ENCODE measurements at places on chromosomes 7 and 10.

DNA sequence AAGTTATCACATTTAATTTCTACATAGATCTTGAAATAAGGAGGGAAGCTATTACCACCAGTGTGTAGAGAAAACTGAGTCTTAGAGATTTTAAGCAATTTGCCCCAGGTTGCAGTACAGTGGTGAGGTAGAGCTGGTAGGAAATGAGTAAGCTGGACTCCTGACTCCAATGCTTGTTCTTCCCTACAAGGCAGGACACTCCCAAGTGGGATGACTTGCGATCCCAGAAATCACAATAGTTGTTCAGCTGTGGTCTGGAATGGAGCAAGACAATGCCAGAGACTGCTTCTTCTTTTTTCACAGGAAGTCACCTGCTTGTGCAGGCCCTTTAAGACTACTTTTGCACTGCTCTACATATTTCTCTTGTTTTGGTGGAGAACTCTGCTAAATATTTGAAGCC, 327.2 kb upstream of the BMPER start:
- no peak for DNase-seq

DNA sequence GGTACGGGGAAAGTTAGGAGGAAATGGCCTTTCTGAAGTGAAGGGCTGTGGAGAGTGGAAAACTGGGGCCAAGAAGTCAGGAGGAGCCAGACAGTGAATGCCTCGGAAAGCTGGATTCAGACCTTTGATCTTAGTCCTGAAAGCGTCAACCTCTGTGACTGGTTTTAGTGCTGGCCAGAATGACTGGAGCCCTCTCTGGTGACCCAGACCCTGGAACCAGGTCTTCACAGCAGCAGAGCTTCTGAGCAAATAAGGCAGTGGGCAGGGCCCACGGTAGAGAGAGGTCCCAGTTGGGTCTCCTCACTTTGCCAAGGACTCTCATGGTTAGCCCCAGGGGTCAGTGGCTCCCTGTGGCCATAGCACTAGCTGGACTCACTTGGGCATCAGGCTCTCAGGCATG, 157.7 kb upstream of the EEPD1 start:
- DNase-seq: no peak

DNA sequence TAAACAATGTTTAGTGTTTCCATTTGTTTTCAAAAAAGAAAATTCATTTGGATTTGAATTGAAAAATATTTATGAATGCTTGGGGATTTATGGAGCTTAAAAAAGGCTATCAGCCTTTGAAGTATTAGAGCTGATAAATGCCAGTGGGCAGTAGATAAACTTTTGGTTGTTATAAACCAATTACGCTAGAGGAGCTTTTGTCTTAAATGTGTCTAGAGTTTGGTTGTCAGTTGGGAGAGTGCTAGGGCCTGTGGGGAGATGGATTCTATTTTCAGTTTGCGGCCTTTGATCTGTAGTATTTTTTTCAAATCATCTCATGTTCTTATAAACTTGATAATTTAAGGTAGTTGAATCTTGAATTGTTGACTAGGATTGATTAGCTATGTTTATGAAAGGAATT, 104.0 kb downstream of the SND1 start:
- no peak for DNase-seq

- no peak for DNase-seq
Measured at GRCh38 chr7:115868369-115868768, 162.2 kb downstream of the TFEC start.

DNA sequence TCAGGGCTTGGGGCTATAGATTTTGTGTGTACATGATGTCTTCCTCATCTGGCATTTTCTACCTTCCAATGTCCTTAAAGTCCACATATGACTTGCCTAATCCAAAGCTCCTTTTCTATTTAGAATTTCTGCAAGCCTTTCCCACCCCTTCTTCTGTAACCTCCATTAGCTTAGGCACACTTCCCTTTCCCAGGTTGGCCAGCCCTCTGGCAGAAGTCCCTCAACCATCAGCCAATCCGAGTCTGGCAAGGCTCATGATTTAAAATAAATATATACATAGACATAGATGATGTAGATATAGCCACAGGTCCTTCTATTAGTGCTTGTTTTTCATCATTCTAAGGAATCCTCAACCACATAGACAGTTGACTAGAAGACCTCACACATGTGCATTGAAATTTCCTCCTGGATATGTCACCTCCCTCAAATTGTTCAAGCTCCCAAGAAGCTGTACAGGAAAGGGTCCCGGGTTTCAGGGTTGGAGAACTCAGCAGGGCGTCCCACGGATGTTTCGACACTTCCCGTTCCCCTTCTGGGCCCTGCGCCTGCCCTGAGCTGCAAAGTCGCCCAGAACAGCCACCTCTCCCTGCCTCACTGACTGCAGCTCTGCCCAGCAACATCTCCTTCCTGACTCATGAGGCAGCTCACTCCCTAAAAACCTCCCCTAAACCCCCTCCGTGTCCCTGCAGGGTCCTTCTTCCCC, 20.4 kb upstream of the PIK3AP1 start:
- no peak for DNase-seq

- peak; percentile 45 for DNase-seq
Measured at GRCh38 chr7:124856299-124856888, 73.2 kb downstream of the POT1 start.

GRCh38 chr7:55483046-55483445, 89.3 kb downstream of the VOPP1 start:
- DNase-seq: no peak

DNA sequence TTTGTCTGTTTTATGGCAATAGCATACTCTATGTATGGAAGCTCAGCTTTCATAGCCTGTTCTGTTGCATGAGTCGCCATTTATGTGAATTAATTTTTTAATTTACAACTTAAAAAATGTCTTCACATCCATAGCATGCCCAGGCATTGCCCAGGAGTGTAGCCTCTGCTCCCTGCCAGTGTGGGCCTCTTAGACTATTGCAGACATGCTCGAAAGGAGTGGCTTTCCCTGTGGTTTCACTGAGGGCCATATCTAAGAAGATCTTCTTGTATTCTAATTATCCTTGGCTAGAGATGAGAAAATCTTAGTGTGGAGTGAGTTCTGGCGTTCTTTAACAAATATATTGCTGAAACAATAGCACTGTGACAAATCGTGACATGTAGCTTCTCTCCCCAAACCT, 35.3 kb downstream of the PCBD1 start:
- DNase-seq: no peak

GRCh38 chr10:9613338-9614075, 1404.2 kb upstream of the CELF2 start:
- no peak for DNase-seq

GRCh38 chr7:133741078-133741477, 386.1 kb upstream of the LRGUK start:
- no peak for DNase-seq

DNA sequence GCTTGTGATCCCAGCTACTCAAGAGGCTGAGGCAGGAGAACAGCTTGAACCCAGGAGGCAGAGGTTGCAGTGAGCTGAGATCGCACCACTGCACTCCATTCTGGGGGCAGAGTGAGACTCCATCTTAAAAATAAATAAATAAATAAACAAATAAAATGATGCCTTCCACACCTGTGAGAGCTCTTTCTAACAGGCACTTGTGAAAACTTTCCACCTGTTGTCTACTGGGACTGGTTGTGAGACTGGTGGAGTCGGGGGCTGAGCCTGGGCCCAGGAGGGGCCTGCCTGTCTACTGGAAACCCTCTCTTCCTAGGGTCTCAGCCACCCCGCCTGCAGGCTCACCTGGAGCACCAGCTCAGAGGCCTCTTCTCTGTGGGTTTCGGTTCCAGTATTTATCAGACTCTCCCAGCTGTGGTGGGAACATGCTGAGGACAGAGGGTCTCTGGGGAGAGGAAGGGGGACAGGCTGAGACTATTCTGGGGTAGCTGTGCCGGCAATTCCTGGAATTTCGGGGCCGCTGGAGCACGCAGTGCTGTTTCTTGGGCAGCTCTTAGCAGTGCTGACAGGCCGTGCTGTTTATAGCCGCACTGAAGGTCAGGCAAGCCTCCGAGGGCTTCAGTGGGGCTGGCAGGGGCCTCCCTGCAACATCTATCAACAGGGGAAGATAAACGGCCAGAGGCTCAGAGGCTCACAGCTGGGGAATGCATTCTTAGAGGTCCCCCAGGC, 3.8 kb downstream of the LDB3 start:
- peak; percentile 38 for DNase-seq

DNA sequence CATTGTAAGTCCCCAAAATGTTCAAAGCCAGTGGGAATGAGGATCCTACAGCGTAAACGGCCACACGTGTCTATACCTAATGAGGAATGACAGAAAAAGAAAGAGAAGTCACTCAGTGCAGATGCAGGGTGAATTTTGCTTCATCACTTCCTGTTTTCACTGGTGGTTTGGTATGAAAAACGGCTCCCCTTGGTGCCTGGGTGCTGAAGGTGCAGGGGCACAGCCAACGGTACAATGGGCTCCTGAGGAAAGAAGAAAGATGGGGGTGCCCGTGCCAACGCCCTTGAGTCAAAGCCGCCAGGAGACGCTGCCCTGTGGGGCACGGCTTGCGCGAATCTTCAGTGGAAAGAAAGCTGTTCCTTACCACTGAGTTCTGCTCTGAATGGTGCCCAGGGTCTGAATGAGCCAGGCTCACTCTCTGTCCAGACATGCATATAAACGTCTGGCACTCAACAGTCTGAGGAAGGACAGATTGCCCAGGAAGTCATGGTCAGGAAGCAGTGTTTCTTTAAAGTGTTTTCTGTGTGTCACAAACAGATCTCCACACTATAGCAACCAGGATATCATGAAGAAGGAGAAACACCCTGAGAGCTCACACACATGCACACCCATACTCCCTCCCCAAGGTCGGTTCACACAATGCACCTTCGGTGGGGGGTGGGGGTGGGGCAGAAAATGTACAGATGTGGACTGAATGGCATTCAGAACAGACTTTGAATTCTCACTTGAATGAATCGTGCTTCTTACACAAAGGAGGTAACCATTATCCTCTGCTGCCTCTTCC, 105.8 kb downstream of the ELMO1 start:
- DNase-seq: no peak

GRCh38 chr7:30448461-30449189, 30.0 kb downstream of the NOD1 start:
- no peak for DNase-seq

DNA sequence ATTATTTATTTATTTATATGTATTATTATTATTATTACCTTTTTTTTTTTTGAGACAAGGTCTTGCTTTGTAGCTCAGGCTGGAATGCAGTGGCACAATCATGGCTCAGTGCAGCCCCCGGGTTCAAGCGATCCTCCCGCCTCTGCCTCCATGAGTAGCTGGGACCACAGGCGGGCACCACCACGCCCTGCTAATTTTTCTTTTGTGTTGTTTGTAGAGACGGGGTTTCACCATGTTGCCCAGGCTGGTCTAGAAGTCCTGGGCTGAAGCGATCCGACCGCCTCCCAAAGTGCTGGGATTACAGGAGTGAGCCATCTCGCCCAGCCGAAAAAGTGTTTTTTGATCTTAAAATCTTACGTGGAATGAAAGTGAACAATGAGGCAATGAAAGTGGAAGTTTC, 79.4 kb upstream of the C1GALT1 start:
- DNase-seq: no peak

- no peak for DNase-seq
Measured at GRCh38 chr7:111588065-111588433, 25.8 kb upstream of the IMMP2L start.

- DNase-seq: no peak
Measured at GRCh38 chr10:87559392-87559791, 54.7 kb downstream of the MINPP1 start.

- DNase-seq: no peak
Measured at GRCh38 chr7:28336806-28337205, 75.5 kb upstream of the CREB5 start.

DNA sequence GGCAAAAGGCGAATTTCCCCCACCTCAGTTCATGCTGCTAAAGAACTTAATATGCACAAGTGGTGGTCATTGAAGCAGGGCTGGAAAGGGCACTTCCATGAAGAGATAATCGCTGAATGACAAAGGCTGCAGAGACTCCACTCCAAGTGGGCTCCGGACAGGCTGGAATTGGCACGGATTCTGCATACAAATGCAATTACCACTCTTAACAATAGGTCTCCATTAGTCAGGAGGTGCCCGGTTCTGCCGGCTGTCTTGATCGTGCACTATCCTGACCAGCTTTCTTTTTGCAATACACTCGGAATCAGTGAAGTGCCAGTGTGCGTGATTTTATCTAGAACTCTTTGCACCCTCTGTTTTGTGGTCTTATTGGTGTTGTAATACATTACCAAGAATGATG, 49.7 kb downstream of the INSYN2A start:
- DNase-seq: no peak

- DNase-seq: no peak
Measured at GRCh38 chr10:117339578-117339977, 35.7 kb downstream of the PDZD8 start.

GRCh38 chr10:50315424-50315823, 64.1 kb upstream of the ASAH2 start:
- no peak for DNase-seq

GRCh38 chr10:3902054-3902808, 117.2 kb upstream of the KLF6 start:
- no peak for DNase-seq

DNA sequence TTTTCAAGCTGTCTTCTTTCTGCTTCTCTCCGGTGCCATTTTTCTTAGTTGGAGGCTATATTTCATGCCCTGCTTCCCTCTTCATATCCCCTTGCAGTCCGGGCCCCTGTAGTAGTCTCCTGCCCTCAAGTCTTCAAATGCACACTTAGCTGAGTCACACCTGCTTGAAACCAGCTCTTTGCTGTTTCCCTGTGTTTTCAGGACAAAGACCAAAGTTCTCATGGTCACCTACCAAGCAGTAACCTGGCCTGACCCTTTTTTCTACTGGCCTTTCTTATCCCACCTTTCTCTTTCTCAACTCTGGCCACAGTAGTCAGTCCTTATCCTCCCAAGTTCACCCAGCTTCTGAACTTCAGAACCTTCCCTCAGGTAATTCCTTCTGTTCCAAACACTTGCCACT, 28.5 kb downstream of the GLUD1 start:
- DNase-seq: no peak

- DNase-seq: no peak
Measured at GRCh38 chr10:73182568-73182967, 14.6 kb downstream of the FAM149B1 start.

GRCh38 chr10:12337453-12338372, 11.6 kb upstream of the CAMK1D start:
- DNase-seq: no peak

- DNase-seq: no peak
Measured at GRCh38 chr7:134067164-134067563, 60.0 kb upstream of the LRGUK start.
